ENCODE measurements at places on chromosomes 6 and 20.

- peak; percentile 86 for DNase-seq
Measured at GRCh38 chr6:111642463-111643158, 36.9 kb upstream of the TRAF3IP2 start.

- peak; percentile 29 for DNase-seq
Measured at GRCh38 chr6:145798530-145798929, 16.1 kb downstream of the FBXO30 start.

- no peak for DNase-seq
Measured at GRCh38 chr6:32949113-32949512, 3.8 kb downstream of the HLA-DMA start.

GRCh38 chr6:145151624-145152023 is 583.7 kb downstream of the EPM2A start:
- no peak for DNase-seq

DNA sequence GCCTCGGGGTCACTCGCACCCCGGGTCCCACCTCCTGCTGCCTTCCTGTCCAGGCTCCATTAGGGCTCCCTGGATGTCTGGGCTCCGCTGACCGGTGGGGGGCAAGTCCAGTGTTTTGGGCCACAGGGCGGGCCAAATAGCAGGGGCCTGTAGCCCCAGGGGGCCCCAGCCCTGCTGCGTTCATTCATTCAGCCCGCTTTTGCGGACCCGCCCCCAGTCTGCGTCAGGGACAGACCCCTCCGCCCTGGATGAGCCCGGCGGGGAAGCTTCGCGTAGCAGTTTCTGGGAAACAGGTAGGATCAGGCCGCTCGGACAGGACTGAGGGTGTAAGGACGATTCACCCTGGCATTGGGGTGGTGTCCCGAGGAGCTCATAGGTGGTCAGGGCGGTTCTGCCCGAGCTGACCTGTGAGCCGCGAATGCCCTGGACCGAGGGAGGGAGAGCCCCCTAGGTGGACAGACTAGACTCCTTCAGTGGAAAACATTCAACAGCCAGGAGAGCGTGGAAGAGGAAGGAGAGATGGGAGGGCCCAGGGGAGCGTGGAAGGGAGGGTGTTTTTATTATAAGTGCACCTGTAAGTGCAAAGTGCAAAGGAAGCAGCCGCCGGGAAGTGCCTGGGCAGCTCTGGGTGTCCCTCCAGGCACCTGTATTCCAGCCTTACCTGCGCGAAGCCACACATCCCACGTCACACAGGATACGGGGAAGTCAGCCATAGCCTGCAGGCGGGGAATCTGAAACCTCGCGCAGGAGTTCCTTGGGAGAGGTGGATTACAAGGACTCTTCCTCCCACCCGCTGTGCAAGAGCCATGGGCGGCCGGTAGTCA is 662 bp downstream of the ENTPD6 start:
- DNase-seq: no peak

DNA sequence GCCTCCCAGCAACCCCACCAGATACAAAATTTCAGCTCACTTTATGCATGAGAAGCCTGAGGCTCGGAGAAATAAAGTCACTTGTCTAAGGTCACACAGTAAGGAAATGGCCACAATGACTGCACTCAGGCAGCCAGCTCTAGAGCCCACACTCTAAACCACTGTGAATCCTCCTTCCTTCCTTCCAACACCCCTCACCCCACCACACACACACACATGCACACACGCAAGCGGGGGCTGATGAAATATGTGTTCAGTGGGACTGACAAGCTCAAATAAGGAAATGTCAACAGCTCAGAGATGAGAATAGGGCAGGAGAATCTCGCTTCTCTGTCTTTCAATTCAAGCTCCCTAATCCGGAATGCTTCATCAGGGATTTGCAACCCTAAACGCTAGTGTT is 6.0 kb upstream of the BPIFA1 start:
- no peak for DNase-seq

DNA sequence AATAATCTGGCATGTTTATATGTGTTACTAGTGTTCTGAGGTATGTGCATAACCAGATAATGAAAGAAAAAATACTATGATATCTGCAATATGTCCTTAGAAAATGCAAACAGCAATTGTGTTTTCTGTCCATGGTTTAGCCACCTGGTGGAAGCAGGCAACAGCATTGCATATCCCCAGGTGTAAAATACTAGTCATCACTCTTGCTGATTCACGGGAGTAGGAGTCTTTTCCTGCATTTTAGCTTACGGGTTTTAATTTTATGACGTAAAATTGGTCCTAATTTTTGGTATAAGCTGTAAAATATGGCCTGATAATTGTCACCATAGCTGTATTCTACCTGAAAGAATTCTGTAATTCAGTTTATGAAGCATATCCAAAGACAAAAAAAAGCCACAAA is 2.5 kb downstream of the RNF182 start:
- DNase-seq: no peak

GRCh38 chr20:31449511-31450414 is 9.3 kb downstream of the DEFB123 start:
- no peak for DNase-seq

DNA sequence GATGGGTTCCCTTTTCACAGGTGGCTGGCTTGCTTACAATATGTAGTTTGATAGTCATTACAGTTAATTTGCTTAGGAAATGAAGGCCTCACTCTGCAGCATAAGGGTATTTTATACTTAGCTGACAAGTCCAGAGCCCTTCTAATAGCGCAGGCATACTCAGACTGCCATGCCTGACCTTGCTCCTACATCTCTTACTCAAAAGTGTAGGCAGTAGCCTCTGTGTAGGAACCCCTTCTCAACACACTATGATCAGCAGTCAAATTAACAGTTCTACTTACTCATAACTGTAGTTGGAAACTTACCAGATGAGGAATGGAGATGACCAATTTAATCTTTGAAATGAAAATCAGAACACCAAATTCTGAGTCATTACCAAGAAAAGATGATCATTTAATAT is 373.5 kb downstream of the TBC1D32 start:
- DNase-seq: no peak

DNA sequence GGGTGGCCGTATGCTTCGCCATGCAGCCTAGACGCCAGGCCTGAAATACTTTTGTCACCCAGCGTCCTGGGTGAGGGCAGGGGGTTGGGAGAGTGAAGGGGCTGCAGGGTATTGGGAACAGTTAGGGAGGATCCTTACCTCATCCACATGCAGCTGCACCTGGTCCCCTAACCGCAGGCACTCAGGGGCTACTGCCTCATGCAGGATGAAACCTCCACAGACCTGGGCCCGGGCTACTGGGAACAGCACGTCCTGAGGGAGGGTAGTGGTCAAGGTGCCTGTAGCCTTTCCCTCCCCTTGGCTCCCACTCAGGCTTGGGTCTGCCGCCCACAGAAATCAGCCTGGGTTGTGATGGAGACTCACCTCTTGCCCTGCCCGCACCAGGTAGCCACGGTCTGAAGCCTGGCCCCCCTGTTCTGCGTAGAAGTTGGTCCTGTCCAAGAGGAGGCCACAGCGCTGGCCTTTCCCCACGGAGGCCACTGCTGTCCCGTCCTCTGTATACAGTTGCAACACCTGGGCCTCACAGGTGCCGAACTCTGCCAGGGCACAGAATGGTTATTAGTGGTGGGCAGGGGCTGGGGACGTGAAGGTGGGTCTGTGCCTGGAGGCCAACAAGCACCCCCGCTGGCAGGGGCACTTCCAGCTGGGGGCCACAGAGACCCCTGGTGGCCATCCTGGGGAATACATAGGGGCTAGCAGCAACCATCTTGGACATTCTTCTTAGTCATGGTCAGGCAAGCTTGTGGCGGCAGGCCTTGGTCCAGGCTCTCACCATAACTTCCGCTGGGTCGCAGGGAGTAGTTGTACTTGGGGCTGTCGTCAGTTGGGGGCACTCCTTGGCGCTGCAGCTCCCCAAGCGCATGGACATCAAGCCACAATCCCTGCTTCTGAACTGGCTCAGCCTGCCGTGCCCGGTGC is 8.6 kb downstream of the AARS2 start:
- peak; percentile 55 for DNase-seq

DNA sequence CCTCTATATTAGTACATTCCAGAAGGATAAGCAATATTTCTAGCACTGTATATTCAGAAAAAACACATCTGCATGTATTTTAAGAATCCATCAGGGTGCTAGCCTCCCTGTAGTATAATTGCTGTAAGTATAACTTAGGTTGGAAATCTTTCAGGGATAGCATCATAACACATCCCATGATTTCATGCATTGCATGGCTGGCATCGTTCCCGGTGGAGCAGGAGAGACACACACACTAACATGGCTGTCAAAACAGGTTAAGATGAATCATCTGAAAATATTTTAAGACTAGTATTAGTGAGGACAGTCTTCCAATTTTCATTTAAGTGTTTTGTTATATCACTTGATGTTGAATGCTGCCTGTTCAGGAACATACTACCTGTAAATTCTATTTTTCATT is 32.1 kb upstream of the CENPW start:
- DNase-seq: peak; percentile 87

DNA sequence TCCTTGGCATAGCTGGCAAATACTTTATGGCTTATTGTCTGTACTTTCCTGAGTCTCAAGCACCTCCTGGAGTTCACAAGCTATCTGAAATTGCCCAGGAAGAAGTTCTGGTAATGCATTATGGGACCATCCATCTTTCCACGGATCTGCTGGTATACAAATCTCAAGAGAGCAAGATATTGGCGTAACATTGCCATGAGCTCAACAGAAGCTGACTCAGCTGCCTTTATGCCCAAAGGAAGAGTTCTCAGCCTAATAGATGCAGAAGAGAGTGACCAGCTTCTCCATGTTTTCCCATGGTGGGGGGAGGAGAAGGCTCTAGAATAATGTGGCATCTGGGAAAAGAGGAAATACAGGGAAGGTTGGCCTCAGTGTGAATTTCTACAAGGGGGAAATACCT is 78.7 kb downstream of the UST start:
- peak; percentile 68 for DNase-seq

- DNase-seq: no peak
Measured at GRCh38 chr20:8780915-8781314, 288.0 kb upstream of the PLCB4 start.

- DNase-seq: peak; percentile 78
Measured at GRCh38 chr6:161189891-161190290, 84.0 kb downstream of the AGPAT4 start.

DNA sequence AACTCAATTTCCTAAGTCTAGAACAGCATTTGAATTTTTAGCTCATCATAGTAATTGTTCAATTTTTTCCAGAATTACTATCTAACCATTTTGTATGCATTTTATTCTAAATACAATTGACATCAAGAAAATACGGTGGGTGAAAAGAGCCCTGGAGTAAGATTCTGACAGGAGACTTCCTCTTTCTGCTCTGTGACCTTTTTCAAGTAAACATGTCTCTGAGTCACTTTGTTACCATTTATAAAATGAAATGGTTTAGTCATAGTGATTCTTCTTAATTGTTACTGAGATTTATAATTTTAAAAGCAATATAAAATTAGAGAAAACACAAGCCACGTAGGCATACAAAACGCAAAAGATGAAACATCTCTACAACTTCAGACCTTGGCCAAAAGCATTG is 80.2 kb downstream of the PLCB1 start:
- DNase-seq: peak; percentile 31

GRCh38 chr6:144624246-144624645 is 339.1 kb downstream of the UTRN start:
- no peak for DNase-seq

DNA sequence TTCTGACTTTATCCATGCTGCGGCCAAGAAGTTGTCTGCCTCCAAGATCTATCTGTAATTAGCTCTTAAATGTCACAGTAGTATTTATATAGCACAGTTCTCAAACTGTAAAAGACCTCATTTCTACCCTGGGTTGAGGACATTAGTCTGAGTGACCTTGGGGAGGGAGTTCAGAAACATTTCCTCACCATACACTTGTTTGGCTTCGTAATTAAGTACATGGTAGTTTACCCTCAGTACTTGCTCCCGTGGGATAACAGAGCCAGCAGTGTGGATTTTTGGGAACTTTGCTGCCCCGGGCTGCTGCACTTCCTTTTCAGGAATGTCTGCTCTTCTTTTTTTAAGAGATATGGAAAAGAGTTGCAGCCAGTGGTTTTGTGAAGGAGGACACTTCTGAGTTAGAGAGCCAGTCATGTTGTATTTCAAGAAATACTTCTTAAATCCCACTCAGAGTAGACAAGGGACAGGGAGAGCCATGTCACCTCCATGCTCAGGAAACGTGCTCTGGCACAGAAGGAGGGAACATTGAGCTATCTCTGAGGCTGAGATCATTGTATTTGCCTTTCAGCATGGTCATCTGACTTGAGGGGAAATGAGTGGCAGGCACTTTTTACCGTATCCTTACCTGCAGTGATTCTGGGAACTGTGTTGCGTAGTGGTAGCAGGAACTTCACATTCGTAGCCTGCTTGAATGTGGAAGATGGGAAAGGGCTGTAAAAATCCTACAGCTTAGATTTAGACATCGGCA is 33.6 kb downstream of the RPRD1B start:
- DNase-seq: no peak

DNA sequence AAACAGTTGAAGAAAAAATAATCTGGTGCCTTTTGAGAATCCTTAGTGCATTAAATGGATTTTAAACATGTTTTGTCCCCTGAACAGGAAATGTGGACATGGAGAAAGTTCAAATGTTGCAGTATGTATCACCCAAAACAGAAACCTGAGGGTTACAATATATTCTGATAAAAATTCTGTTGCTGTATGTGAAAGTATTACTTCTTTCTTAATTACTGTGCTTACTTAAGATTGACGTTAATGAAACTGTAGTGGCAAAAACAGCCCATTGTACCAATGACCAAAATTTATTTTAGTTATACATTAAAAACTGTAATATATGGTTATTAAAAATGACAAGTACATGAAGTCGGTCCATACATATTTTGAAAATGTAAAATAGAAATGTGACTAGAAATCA is 100.6 kb downstream of the PRDM1 start:
- DNase-seq: no peak

DNA sequence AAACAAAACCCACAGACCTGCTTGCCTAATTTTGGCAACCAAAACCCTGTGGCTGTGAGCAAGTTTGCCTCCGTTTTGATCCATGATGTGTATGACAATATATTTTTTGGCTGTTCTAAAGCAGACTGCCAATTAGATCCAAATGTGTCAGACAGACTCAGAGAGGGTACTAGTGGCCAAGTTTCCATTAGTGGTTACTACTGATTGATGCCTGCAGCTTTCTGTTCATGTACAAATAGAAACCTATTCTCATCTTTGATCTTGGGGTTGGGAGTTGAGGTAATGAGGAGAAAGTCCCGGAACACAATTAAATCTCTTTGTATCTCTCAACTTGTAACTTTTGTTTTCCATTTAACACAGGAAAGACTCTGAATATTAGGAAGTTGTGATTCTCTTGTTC is 100.9 kb downstream of the RNF144B start:
- no peak for DNase-seq

DNA sequence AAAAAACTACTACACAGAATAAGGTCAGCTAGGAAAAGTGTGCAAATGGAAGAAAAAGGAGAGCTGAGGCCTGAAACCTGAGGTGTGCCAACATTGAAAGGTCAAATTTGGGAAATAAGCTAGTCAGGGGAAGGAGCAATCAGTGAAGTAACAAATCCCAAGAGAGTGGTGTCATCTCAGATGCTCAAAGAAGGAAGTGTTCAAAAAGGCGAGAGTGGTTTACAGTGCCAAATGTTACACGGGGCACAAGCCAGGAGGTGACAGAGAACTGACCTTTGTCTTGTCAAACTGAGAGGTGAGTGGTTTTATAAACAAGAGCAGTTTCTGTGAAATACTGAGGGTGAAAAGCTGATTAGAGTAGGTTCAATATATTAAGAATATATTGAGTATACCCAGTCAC is 83.0 kb upstream of the TCF21 start:
- DNase-seq: no peak

- DNase-seq: peak; percentile 64
Measured at GRCh38 chr20:58131551-58132142, 96.8 kb downstream of the ANKRD60 start.
